CD4-positive, CD25-positive, alpha-beta regulatory T cell (primary cell): ENCODE measurements at places on chromosomes 11 and 22. TPM values are rescaled to one million over a fixed set of nuclear protein-coding genes. Genes with fewer than 3 reads are reported as not detected.

Gene PARVA
- polyA plus RNA-seq = 0.18 TPM

Gene RTN4RL2
- not detected for polyA plus RNA-seq

Gene PES1
- 36.8 TPM for polyA plus RNA-seq

GRCh38 chr11:47917599-47918369, 62.6 kb upstream of the PTPRJ start:
- no peak for DNase-seq

DNA sequence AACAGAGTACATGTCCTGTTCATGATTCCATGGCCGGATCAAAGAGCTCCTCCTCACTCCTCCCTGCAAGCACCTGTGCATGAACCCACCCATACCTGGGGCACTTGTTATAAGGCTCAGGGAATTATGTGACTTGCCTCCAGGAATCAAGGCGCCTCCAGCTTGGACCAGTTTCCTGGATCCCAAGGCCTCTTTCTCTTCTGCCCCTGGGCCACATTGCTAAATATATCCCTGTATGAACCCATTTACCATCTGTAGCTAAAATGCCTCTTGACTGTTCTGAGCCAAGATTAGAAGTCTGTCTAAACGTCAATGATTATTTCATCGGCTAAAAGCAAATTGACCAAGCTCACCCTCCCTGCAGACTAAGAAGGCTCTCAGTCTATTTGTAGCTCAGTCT, 135.6 kb downstream of the KIRREL3 start:
- DNase-seq = no peak

GRCh38 chr22:23534201-23534850, 45.8 kb downstream of the IGLL1 start:
- no peak for DNase-seq

GRCh38 chr22:41478891-41479521, 10.1 kb downstream of the ACO2 start:
- no peak for DNase-seq

DNA sequence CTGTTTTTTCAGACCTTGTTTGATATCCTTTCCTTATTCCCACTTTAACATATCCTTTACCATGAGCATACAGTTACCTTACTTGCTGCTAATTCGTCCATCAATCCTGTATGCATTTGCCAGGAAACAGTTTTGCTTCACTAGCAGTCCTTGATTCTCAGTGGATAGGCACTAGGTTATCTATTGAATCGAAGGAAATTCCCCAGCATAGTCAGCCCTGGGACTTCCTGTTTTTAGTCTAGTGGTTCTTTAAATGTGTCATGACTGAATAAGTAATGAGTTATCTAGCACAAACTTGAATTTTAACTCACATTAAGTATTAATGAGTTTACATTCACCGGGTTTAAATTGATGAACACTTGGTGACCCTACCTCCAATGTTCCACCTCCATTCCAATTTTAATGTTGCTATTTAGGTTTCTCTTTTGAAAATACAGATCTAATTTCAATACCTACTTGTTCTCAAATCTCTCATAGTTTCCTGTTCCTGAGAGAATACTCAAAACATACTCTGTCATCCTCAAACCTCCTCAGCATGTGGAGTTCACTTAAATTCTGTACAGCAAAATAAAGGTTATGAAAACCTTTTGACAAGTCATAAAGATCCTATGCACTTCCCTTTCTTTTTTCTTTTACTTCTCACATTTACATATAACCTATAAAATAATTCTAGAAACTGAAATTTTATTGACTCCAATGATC, 1375.1 kb upstream of the TENM4 start:
- no peak for DNase-seq
